COLO829 (cell line): ENCODE measurements at places on chromosomes 7 and 10.

DNA sequence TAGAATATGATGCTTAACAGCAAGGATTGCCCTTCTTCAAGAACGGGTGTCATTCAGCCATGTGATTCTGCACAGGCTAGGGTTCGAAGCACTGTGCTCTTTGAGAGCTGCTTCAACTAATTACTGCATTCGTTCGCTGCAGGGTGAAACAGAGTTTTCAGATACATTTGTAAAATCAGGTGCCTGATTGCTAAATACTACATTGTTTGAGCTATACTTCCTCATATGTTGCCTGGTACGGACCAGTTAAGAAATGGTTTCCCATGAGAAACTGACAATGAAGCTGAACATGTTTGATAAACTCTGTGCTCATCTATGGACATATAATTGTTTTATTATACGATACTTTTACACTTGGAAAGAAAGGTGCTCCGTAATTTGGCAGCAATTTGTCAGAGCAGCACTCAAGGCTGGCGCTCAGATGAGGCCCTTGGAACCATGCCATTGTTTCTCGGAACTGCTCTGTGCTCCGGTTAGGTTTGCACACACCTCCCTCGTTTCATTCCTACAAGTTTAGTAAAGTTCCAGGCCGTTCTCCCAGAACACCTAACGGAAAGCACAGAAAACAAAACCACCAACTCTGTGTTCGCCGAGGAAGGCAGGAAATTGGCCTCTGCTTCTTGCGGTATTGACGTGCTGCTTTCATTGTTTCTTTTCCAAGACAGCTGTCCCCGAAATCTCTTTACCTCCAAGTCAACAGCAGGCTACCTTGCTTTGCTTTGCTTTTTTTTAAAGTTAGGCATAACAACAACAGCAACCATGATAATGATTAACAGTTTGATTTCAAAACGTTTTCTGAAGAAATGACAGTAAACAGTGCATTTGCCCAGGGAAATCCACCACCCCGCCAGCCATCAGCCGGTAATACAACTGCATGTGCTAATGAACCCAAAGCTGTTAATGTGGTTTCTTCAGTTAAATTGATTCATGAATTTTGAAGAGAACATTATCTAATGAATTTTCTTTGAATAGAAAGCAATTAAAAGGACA is 206.9 kb downstream of the EBF3 start:
- no peak for DNase-seq

- DNase-seq, result peak; percentile 48
Observed at GRCh38 chr7:122887198-122887597, 938 bp upstream of the CADPS2 start.

DNA sequence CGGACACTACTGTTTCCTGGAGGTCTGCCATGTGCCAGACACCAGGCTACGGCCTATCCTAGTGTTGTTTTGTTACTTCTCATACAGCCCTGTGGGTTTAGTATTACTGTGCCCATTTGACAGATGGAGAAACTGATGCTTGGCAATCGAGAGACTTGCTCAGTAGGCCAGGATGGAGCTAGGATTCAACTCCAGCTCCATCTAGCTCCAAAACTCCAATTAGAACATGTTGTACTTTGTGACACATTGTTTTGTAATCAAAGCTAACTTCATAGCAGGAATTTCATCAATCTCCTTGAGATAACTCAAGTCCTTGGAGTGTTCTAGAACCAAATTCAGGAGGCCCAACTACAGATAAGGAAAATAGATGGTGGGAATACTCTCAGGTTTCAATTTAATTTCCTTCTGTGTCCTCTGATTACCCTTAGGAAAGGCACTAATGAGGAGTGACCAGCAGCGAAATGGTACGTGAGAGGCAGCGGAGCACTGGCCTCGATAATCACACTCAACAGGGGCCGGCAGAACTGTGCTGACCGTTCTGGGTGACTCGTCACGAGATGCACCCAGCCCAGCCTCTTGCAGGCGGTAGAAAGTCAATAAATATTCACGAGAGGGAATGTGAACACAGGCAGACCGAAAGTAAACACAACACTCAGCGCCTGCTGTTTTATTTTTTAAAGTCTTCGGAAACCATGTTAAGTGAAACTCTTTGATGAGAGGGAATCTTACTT is 269.6 kb upstream of the NEBL start:
- DNase-seq, result no peak

DNA sequence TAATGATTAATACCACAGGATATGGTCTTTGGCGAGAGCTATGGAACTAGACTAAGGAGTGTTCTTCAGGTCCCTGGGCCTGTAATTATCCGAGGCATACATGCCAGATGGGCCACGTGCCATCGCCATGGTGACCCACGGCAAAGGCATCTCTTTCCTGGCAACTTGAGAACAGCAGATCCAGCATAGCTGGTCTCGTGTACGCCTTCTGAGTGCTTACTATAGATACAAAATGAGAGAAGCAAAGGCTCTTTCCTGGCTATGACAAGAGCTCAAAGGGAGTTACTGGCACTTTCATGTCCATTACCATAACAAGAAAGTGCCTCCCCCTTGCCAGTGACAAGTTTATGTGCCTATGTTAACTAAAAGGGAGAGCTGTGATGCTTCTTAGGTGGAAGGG is 26.0 kb upstream of the GLI3 start:
- DNase-seq, result no peak

DNA sequence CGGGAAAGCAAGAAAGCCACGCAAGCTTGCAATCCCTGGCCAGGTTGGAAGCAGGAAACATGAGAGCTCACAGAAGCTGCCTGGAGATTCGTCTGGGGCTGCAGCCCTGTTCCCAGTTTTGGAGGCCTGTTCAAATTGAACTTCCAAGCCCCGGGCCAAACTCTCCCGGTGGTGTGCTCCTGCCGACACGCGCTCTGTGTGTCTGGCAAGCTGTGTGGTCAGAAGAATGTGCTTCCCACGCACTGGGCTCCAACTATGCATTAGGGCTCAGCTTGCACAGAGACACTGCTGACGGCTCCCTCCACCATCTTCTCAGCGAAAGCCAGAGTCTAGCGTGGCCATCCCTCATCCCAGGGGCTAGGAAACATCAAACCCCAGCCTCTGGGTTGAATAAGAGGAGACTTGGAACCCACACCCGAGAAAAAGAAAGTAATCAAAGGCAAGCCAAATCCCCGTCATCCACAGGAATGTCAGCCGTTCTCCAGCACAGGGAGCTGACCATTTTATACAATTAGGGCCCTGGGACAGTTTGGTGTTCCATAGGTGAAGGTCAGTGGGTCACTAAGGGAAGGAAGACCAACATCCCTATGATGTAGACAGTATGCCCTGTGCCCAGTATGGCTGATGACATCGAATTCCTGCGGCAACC is 107.2 kb downstream of the FGFR2 start:
- DNase-seq, result no peak

DNA sequence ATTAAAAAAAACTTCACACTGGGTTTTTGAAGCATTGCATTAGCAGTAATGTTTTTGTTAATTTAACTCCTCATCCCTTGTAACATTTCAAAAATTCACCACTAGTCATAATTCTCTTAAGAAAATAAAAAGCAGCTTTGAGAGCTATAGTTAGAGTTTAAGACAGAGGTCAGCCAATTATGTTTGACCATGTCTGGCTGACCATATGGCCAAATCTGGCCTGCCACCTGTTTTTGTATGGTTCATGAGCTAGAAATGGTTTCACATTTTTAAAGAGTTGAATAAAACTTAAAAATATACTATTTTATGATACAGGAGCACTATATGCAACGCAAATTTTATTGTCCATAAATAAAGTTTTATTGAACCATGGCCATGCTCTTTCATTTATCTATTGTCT is 73.0 kb upstream of the LRRTM3 start:
- no peak for DNase-seq

GRCh38 chr7:21616796-21617436 is 74.1 kb downstream of the DNAH11 start:
- no peak for DNase-seq

DNA sequence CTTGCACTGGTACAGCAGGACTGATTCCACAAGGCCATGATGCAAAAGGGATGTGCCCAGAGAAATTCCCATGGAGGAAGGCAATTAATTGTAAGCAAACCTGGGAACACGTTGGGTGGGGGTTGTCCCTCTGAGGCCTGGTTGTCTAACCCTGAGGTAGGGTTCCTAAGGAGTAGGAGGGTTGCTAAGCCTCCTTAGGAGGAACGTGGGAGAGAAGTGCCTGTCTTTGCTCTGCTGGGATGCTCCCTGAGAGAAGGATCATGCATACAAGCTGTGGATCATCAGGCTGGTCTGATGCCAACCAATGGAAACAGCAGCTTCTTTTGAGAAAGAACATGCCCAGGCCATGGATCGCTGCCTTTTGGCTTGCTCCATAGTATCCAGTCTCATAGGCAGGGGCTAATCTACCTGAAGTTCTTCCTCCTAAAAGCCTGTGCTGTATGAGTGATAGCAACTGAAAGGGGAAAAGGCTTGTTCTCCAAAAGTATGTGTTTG is 203.7 kb upstream of the NPVF start:
- DNase-seq, result no peak

GRCh38 chr10:17123961-17124360 is 5.7 kb downstream of the CUBN start:
- no peak for DNase-seq

DNA sequence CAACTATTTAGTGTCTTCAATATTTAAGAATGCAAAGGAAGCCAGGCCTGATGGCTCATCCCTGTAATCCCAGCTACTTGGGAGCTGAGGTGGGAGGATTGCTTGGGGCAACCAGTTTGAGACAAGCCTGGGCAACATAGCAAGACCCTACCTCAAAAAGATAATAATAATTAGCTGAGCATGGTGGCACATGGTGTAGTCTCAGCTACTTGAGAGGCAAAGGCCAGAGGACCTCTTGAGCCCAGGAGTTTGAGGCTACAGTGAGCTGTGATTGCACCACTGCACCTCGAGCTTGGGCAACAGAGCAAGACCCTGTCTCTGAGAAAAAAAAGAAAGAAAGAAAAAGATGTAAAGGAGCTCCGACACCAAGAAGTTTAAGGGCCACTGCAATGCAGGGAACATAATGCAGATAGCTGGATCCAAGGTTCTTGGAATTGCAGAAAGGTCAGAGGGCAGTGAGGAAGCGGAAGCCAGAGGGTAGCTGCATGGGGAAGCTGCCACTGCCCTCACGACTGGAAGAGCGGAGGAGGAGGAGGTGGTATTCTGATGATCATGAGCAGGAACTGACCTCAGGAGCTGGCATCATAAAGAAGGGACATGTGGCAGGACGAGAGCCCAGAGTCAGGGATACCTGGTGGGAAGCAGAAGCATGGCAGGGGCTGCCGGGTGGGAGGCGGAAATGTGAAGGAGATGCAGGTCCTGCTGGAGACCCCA is 60.2 kb upstream of the PODXL start:
- no peak for DNase-seq

GRCh38 chr10:123882681-123883445 is 8.7 kb downstream of the CPXM2 start:
- no peak for DNase-seq

GRCh38 chr7:87036985-87037384 is 22.5 kb downstream of the ELAPOR2 start:
- DNase-seq, result no peak

DNA sequence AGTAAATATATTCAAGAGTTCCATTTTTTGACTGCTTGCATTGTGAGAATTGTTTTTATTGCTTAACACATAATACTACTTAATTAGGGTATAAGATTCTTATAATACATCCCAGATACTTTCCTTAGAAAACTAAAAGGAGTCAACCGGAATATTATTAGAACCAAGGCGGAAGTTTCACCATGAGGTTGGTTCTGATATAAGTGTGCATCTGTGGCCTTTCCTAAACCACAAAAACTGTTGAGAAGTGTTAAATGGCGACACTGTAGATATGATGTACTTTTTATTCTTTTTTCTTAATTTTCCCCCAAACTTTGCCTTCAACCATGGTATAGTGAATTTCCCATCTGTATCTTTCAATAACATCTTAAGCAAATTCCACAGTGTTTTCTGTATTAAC is 32.3 kb upstream of the INHBA start:
- DNase-seq, result no peak

- DNase-seq, result no peak
Observed at GRCh38 chr10:26938578-26938977, 77.8 kb upstream of the ABI1 start.

DNA sequence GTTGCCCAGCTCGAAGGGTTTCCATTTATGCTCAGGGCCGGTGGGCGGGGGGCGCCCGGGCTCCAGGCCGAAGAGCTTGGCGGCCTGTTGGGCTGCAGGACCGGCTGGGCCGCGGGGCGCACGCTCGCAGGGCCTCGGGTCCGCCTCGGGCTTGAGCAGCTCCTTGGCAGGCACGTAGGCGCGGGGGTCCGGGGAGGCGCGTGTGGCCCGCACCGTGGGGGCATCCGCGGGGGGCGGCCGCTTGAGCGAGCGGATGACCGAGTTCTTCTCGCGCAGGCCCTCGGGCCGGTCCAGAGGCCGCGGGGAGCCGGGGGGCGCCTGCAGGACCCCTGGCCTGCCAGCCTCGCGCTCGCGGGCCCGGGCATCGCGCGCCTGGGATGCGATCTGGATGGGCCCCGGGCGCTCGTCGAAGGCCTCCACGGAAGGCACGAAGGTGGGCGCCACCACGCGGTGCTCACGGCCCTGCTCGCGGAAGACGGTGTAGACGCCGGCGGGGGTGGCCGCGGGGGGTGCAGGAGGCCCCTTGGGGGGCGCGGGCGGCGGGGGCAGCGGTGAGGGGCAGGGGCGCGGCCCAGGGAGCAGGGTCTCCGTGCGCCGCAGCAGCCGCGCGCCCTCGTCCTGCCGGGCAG is 35.2 kb downstream of the TNRC18 start:
- DNase-seq, result no peak

DNA sequence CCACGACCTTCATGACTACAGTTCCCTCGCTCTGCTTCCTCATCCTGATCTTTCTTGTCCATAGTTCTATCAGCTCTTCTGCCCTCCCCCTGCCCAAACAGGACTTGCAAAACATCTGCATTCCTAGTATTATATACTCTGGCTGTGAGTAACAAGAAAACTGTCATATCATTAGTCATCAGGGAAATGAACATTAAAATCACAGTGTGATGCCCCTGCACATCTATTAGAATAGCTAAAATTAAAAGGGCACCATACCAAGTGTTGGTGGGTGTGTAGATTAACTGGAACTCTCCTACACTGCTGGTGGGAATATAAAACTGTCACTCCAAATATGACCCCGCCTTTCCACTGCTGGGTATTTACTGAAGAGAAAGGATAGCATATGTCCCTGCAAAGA is 141.8 kb downstream of the C7orf25 start:
- DNase-seq, result no peak

DNA sequence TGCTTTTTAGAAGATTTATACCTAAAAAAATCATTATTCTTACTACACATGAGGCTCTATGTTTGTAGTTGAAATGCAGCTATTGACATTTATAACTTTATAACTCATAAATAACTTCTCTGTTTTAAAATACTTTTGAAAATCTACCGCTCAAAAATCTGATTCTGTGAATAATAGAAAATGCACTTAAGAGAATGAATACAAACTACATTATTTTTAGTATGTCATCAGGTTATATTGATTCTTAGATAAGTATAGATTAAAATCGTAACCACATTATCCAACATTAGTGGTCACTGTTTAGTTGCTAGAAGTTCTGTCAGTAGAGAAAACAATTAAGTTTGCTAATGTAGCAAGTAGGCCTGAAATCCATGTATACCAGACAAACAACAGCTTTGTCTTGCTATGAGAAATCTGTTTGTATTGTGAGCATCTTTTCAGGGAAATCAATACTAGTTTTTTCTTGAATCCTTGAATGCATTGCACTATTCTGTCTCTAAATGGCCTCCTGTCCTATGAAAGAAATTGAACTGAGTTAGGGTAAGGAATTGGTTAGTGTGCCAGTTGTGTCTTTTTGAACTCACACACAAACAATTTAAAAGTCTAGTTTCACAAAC is 116.5 kb upstream of the HDAC9 start:
- DNase-seq, result no peak
